ENCODE measurements at places on chromosomes 3 and 15.

DNA sequence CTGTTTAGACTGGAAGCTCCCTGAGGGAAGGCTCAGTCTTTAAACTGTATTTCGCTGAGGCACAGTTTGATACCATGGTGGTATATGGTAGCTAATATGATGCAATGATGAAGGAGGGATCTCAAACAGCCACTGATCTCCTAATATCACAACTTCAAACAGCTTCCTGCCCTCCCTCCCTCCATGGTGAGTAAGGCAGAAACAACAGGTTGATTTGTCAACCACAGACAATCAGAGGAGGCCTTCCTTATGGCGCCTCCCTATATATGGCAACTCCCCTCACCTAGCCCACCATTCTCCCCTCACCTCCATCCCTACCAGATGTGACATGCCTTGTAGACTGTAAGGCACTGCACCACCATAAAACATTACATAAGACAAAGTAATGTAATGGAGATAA, 316.5 kb upstream of the ICE2 start:
- DNase-seq: no peak

DNA sequence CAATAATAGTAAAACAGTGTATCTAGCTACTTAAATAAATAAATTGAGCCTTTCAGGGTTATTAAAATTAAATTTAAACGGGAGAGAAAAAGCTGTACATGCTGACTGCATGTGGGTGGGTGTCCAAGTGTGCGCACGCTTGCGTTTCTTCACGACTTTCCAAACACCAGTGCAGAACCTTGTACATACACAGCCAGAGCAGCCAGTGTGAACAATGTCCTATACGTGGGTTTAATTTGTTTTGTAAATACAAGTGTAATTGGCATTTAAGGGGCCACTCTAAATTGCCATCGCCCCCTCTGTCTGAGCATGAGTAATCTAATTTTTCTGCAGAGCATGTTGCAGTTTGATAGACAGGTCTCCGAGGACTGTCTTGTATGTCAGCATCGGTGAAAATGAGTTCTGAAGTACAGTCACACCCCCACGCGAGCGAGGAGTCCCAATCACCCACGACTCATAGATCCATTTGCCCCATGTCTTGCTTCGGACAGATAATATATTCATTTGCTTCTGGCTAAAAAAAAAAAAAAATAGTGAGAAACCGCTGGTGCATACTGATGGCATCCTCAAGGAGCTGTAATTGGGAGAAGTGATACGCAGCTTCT, 121.8 kb upstream of the ARRDC4 start:
- no peak for DNase-seq

GRCh38 chr3:99232696-99233095, 331.2 kb upstream of the DCBLD2 start:
- DNase-seq: no peak

DNA sequence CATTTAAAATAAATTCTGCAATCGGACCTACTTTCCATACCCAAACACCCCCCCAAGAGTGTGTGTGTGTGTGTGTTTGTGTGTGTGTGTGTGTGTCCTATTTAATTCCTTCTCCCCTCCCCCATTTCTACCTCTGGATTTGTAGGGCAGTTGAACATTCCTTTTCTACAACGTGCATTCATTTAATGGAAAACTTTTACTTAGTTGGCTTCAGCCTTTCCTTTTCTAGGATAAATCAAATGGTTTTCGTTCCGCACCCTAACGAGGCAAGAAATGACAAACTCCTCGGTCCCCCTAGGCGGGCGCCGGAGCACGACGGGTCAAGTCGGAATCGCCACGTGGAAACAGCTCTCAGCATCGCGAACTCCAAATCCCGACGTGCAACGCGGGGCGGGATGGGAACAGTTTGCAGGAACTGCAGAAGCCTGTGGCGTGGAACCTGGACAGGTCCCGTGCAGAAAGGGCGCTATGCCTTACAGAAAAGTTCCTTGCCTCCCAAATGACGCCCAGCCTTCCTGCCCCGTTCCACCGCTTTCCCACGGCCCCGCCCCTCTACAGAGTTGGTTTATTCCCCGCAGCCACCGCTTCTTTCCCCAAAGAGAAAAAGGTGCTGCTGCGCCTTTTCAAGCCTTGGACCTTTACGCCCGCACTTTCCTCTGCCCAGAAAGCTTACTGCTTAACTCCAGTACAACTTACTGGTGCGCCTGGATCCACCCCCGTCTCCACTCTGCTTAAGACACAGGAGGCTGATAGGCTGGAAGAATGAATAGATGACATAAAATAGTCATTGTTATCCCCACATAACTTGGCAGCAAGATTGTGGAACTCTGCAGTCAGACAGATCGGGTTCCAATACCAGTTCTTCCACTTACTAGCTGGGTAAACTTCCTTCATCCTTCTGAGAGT, 1.1 kb upstream of the EIF2B5 start:
- peak; percentile 43 for DNase-seq

DNA sequence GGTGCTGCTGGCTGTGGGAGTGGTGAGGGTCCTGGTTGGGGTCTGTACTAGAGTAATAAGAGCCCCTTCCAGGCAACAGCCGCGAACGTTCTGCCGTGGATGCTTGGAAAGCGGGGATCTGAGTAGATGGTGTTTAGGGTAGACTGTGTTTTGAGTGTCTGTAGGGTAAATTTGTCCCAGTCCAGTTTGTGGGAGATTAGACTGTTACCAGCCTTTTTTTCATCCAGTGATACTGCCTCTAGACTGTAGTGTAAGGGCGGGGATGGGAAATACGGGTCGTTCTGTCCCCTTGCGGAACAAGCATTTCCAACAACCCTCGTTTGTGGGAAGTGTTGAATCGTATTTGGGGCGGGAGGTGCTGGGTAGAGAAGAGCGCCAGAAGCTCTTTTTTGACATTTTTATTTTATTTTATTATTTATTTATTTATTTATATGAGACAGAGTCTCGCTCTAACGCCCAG, 424 bp downstream of the HAUS2 start:
- DNase-seq: no peak

GRCh38 chr3:42195879-42196330, 70.1 kb downstream of the CCK start:
- DNase-seq: no peak

GRCh38 chr3:127206611-127207516, 13.9 kb downstream of the PRR23E start:
- no peak for DNase-seq

DNA sequence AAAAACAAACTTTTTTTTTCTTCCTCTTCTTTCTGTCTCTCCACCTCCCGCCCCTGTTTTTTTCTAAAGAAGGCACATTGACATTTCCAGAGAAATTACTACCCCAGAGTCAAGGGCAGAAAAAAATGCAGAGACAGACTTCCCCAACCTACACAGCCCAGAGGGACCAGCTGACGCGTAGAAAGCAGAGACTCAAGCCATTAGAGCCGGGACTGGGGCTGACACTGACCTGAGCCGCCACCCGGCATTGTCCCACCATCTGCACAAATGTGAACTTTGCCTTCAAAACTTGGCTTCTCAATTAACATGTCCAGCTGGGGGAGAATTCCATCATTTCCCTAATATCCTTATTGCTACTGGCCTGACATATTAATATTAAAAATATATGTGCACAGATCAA, 385.6 kb downstream of the NR2F2 start:
- DNase-seq: no peak

DNA sequence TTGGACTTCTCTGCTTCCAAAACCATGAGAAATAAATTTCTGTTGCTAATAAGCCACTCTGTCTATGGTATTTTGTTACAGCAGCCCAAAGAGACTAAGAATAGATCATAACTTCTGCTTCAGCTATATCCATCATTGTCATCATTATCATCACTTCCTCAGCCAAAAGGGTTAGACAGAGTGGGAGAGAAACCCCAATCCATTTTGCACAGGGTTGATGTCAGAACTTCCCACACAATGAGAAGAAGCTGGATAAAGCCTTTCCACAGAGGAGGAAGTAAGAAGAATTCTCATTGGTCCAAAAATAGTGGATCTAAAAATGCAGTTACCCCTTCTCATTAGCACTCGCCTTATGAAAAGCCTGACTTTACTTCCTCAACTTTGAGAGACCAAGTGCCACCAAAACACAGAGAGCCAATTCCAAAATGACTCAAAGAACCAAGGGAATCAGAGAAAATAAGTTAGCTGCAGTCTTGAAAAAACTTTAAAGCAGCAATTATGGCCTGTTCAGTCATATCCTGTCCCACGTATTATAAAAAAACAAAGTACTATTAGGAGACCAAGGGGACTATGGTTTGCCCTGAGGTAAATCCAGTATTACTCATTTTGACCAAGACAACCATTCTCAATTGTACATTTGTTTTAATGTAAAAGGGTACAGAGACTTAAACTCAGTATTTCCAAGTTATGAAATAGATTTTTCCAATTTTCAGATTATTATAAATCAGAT, 80.2 kb downstream of the WNT5A start:
- DNase-seq: no peak

DNA sequence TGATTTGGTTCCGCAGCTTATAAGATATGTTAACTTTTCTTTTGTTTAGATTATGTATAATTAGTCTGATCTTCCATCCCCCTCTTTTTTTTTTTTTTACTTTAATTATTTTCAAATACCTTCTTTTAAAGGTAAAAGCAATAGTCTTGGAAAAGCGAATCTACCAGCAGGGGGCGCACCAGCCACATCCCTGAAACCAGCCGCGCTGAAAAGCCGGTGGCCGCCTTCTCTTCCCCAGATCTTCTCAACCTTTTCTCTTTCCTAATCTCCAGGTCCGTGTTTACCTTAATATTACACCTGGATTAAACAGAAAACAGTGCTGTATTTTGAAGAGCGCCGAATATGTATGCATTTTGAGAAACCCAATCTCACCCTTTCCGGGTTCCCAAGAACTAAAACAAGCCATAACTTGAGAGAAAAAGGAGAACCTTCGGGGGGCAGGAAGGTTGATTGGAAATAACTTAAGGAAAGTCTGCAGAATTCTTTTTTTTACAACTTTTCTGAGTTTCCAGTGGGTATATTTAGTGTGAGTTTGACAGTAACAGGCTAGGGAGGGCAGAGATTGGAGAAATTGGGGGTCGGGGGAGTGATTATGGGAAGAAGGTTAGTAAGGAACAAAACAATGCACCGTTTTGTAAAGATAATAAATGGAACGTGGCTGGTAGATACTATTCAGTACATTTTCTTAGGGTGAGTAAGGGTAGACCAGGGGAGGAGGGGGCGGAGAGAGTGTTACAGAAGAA, 2.0 kb upstream of the SOX2 start:
- peak; percentile 66 for DNase-seq

GRCh38 chr3:187041362-187042307, 97.7 kb downstream of the RPL39L start:
- DNase-seq: no peak

- no peak for DNase-seq
These were observed 92.7 kb upstream of the RARB start for GRCh38 chr3:25335356-25335755.

DNA sequence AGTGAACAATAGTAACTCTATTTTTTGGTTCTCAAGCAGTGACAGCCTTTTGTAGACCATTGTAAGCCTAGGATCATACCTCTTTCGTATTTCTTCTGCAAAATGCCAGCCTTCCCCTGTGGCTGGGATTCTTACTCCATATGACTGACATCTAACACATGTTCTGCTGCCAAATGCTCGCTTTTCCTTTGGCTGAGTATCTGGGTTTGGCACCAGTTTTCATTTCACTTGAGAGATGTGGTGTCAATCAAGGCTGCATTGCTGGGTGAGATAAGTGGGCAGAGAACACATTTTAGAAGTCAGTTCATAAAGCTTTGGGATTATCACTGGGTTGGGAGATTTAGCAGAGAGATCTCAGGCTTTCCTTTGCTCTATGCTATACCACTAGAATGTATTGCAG, 514.7 kb upstream of the SGO1 start:
- no peak for DNase-seq

- no peak for DNase-seq
These were observed 1.9 kb downstream of the RUBCN start for GRCh38 chr3:197734667-197735318.

DNA sequence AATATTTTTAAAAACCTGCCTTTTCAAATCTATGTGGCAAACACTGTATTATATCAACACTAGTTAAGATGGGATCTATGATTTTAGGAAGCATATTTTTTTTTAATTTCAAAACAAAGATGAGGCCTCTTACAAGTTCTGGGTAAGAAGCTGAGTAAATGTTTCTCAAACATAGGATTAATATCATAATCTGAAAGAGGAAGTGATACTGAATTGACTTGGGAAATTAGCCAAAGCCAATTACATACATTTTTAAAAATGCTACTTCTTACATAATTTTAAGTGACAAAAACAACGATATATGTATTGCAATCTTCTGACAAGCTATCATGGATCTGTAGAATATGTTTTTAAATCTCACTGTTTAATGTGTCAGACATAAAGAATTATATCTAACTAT, 135.1 kb upstream of the UBP1 start:
- DNase-seq: no peak

DNA sequence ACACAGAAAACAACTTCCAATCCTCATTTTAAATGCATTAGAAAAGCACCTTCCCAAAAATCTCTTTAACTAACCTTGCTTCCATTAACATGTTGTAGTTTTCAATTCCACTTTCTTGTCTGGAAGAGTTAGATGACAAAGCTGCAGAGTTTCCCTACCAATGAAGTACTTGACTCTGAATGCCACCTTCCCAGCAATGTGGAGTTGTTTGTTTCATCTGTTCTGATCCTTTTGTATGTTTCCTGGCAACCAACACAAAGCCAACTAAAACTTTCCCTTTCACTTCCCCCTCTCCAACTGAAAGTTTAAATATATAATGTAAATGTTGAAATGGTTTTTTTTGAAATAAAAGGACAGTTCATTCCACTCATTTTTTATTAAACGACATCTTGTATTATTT, at the start of gene WDR49:
WDR49 (minus strand) TSS at position 183 of the 400 bp plus-strand sequence. CDS start 517 bp downstream, outside the sequence.
- DNase-seq: no peak

- DNase-seq: no peak
These were observed 158.8 kb downstream of the PDZRN3 start for GRCh38 chr3:73465926-73466325.

DNA sequence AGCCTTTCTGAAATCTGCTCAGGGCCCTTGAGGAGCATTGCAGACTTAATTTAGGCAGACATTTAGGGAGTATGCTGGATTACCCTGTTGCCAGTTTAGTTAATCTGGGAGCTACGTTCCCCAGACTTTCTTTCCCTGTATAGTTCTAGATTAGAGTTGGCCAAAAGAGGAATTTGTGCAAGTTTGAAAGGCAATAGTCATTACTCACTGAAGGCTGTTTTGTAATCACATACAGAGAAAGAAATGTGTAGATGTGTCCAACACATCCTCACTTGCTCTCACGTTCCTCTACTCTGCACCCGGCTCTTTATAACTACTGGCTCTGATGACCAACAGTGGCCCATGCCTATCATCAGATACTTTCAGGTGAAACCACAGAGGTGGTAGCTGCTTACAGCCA, 24.2 kb downstream of the MASP1 start:
- no peak for DNase-seq

Data from stimulated activated CD4-positive, alpha-beta T cell treated with anti-CD3 and anti-CD28 coated beads, TNF-alpha, amount 100 ng/mL, for 24 hours (primary cell).